ENCODE measurements at places on chromosomes 5 and 9. TPM values are rescaled to one million over a fixed set of nuclear protein-coding genes. Genes with fewer than 3 reads are reported as not detected.

GRCh38 chr9:95770653-95771131, 104.8 kb upstream of the ERCC6L2 start:
- H3K36me3 ChIP-seq, result no peaks in the 10 kb centered on the region
- no peak overlapping the region for H3K27ac ChIP-seq
- no peak for DNase-seq
- no peaks in the 10 kb centered on the region for H3K4me1 ChIP-seq
- no peak overlapping the region for H3K4me3 ChIP-seq

GRCh38 chr5:13580058-13580457, 364.4 kb downstream of the DNAH5 start:
- no peaks in the 10 kb centered on the region for H3K4me1 ChIP-seq
- H3K27ac ChIP-seq, result no peak overlapping the region
- no peaks in the 10 kb centered on the region for H3K36me3 ChIP-seq
- DNase-seq, result no peak
- no peak overlapping the region for H3K4me3 ChIP-seq

DNA sequence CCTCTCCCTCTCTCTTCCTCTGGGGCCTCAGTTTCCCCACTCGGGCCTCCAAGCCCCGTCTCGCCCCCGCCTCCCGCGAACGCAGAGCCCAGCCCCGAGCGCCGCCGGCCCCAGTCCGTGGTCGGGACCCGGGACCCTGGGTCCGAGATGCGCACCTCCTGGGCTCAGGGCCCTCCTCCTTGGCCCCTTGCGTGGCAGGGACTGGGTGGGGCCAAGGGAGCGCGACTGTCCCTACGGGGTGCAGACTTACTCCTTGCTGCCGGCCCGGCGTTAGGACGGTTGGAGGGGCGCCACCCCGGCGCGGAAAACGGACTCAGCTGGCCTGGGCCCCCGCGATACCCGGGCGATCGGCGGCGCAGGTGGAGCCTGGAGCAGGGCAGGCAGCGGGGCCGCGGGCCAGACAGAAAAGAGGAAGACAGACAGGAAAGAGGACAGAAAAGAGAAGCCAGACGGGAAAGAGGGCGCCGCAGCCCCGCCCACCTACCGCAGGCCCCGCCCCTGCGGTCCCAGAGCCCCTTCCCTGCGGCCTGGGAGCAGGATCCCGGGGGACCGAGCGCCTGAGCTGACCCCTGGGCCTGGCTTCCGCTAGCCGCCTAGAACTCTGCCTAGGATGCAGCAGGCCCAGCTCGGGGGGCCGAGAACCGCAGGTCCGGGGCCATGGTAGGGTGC, at the start of gene GBGT1:
Gene GBGT1 (minus strand): TSS at position 411 of the 669 bp plus-strand sequence. CDS start 1,502 bp downstream, outside the sequence.
- no peak within 1 kb of the TSS for H3K4me3 ChIP-seq
- peaks cover 12% of the 10 kb centered on the region for H3K27me3 ChIP-seq
- H3K27ac ChIP-seq, result no peak within 1 kb of the TSS
- H3K4me1 ChIP-seq, result no peaks in the 10 kb centered on the region
- no peaks in the 10 kb centered on the region for H3K36me3 ChIP-seq
- DNase-seq, result peak; percentile 41

DNA sequence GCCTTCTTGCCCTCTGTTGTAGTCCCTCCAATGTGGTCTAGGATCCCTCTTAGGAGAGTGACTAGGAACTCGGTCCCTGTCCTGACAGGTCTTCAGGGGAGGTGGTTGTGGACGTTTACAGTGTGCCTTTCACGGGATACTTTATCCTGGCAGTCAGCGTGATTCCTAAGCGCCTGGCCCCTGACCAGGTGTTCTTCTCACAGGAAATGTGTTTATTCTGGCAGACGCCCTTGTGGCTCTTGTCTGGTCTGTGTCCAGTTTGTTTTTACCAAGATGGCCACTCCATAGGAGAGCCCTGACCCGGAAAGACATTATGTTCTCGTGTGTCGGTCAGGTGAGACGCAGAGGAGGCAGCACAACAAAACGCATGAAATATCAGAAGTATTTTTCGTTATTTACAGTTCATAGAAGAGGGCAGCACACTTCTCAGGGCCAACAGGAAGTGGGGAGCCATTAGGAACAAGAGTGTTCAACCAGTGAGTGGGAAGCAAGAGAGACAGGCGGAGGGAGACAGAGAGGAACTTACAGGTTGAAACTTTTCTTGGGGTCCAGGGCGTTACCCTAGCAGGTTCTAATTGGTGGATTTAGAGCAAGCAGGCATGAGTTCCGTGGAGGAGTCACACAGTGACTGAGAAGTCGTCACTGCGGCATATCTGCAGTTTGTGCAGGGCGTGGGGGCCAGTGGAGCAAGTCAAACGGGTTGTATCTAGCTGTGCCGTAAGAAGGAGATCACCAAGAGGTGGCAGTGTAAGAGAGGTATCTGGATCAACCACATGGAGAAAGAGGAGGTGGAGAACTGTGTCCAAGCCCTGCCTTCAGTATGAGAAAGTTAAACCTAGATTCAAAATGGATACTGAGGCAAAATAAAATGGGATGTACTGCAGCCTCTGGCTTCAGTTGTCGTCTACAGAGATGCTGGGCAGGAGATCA, 412.9 kb downstream of the ZSWIM6 start:
- no peak overlapping the region for H3K27ac ChIP-seq
- peaks cover 13% of the 10 kb centered on the region for H3K27me3 ChIP-seq
- no peak overlapping the region for H3K4me3 ChIP-seq
- H3K36me3 ChIP-seq, result no peaks in the 10 kb centered on the region
- peak; percentile 2 for DNase-seq
- no peaks in the 10 kb centered on the region for H3K4me1 ChIP-seq

DNA sequence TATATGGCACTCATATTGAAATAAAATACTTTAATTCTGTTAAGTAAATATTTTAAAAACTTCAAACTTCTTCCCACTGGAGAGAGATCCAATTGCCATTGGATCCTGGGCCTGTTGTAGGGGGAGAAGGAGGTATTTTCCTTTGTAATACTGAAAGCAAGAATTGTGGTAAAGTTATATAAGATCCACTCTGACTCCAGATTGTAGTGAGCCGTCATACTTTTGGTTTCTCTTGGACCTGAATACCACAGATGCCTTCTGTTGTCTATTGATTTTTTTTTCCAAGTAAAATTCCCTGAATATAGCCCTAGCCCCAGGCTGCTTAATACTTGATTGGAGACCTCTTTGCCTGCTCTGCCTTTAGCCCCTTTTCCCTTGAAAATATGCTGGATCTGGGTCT, 86.9 kb downstream of the ATG10 start:
- H3K27me3 ChIP-seq, result no peaks in the 10 kb centered on the region
- no peaks in the 10 kb centered on the region for H3K36me3 ChIP-seq
- no peak overlapping the region for H3K27ac ChIP-seq
- no peak for DNase-seq
- H3K4me1 ChIP-seq, result no peaks in the 10 kb centered on the region

DNA sequence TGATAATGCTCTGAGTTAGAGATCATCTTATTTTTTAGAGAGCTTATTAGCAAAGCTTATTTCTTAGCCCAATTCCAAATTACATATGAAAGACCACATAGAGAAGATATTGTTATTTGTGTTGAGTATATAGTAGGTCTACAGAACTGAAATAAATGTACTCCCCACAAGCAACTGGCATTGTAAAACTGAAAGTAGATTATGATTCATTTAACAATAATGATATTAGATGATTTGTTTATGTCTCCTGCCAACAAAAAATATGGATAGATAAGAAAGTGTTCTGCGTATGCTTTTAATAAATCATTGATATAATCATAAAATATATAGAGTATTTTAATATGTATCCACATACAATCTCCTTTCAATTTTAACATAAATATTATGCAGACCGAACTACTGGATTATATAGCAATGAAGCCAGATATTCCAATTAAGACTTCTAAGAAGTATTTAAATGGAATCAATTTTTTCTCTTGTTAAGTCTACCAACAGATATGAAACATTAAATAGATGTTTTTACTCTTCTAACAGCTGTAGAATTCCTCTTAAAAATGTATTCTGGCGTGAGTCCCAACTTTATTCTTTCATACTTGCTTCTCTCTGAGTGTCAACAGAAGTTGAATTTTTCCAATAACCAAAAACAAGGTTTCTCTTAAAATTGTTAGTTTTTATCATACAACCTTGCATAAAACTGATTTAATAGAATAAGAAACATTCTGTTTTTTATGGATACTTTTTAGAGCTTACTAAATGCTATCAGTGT, 15.6 kb upstream of the DAB2 start:
- H3K27me3 ChIP-seq, result no peaks in the 10 kb centered on the region
- no peak for DNase-seq
- H3K4me3 ChIP-seq, result no peak overlapping the region
- H3K4me1 ChIP-seq, result no peaks in the 10 kb centered on the region

DNA sequence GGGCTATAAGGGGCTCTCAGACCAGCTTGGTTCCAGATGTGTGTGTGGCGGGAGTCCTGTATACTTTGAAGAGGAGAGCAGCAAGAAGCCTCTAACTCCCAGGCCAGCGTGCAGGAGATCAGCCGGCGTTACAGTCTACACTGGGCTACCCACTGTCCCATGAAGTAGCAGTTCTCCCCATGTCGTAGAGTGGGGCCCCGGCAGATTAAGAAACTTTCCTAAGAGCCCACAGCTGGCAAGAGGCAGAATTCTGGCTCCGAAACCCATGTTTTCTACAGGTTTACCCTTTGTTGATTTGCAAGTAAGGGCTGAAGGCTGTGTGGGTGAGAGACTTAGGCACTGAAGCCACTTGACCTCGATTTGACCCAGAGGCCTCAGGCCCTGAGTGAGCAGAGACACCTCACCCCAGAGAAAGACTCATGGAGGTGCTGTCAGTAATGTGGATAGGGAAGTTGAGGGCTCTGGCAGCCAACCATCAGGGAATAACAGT, 881 bp upstream of the B4GALT1 start:
- no peaks in the 10 kb centered on the region for H3K27me3 ChIP-seq
- H3K36me3 ChIP-seq, result 0 out of 2 replicates have a peak, but pooled peaks cover 3% of the 10 kb centered on the region
- no peak for DNase-seq
- H3K4me3 ChIP-seq, result peak overlapping the region; percentile 50

- DNase-seq, result peak; percentile 38
- H3K4me3 ChIP-seq, result peak overlapping the region; percentile 87
- no peaks in the 10 kb centered on the region for H3K27me3 ChIP-seq
- peaks cover 33% of the 10 kb centered on the region for H3K4me1 ChIP-seq
These were observed 652 bp upstream of the TMEM161B start for GRCh38 chr5:88269222-88269771.

DNA sequence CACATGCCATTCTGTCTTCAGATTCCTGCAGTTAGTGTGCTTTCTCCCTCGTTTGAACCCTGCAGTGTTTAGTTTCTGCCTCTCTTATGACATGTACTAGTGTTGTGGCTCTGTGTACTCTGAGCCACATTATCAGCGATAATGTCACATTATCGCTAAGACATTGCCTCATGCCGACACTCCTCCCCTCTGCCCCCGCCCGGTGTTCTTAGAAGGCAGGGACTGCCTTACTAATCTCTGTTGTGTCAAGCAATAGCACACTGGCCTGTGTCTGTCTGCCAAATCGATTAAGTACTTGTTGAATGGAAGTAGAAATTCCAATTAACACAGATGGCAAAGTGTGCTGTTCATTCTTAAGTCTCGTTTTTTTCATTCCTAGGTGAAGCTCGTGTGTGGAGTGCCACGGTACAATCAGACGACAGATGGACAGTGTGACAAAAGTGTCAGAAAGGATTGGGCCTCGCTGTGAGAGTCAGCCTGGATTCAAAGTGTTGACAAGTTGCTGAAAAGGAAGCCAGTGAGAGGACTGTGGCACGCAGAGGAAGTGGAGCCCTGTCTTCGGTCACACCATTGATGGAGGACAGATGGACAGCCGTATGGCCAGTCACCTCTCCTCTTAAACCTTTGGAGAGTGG, 10.5 kb downstream of the PIK3R1 start:
- DNase-seq, result no peak
- no peaks in the 10 kb centered on the region for H3K36me3 ChIP-seq
- no peaks in the 10 kb centered on the region for H3K27me3 ChIP-seq
- no peak overlapping the region for H3K27ac ChIP-seq

- peak; percentile 56 for DNase-seq
- H3K27ac ChIP-seq, result no peak overlapping the region
- peaks cover 7% of the 10 kb centered on the region for H3K4me1 ChIP-seq
- no peaks in the 10 kb centered on the region for H3K27me3 ChIP-seq
These were observed 46.1 kb upstream of the ZBED3 start for GRCh38 chr5:77133061-77133758.

- no peaks in the 10 kb centered on the region for H3K4me1 ChIP-seq
- H3K36me3 ChIP-seq, result no peaks in the 10 kb centered on the region
- DNase-seq, result no peak
These were observed 2.3 kb downstream of the PLEKHG4B start for GRCh38 chr5:94113-94892.

DNA sequence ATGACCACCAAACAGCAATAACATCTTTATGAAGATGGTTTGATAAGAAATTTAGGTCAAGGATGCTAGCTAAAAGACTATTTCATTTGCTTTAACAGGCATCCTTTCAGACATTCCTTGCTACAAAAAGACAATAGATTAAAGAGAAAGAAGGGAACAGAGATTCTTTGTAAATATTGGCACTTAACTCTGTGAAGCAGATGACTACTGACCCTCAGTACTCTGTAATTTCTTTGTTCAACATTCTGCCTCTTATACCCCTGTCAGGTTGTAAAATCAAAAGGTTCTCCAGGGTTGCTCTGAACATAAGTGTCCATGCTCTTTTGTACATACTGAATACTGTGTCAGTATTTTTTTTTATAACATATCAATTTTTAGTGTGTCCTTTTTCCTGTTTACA, 610.6 kb upstream of the GRAMD2B start:
- DNase-seq, result no peak
- H3K4me3 ChIP-seq, result no peak overlapping the region
- H3K27me3 ChIP-seq, result no peaks in the 10 kb centered on the region
- no peaks in the 10 kb centered on the region for H3K4me1 ChIP-seq
- H3K36me3 ChIP-seq, result no peaks in the 10 kb centered on the region
- no peak overlapping the region for H3K27ac ChIP-seq

DNA sequence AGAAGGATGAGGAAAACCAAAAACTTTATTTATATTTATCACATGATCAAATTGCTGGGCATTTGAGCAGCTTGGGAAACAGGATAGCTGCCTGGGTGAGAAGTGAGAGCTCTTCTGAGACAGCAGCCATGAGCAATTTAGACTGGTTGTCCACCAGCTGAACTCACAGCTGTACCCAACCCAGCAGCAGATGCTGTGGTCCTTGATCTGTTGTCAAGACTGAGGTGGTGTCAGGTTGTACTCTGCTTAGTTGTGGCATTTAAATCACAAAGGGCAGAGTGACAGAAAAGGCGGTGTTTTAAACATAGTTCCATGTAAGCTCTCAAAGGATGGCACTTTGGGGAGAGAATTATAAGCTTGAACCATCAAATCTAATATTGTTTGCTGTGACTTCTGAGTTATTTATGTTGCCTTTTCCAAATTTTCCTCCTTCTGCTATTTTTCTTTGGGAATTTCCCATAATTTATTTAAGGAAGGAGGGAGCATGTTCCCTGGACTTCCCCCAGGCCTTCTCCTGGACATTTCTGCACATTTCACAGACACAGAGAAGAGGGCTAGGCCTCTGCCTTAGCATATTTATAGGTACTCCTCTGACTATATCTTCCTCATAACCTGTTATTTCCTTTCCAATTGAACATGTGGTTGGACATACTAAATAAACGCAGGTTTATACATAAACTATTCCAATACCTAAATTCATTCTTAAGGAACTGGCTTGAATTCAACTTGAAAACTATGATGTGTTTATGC, 117.7 kb upstream of the FER start:
- no peaks in the 10 kb centered on the region for H3K4me1 ChIP-seq
- H3K27me3 ChIP-seq, result no peaks in the 10 kb centered on the region
- H3K27ac ChIP-seq, result no peak overlapping the region
- H3K36me3 ChIP-seq, result no peaks in the 10 kb centered on the region

- no peak for DNase-seq
- no peaks in the 10 kb centered on the region for H3K4me1 ChIP-seq
- H3K36me3 ChIP-seq, result no peaks in the 10 kb centered on the region
- peaks cover 83% of the 10 kb centered on the region for H3K27me3 ChIP-seq
- H3K4me3 ChIP-seq, result no peak overlapping the region
These were observed 52.0 kb downstream of the CFAP77 start for GRCh38 chr9:132461971-132462370.

PCDHGA11 gene
- 0.22 TPM for total RNA-seq

ASPN gene
- not detected for total RNA-seq

ZNF462 gene
- total RNA-seq, result 3.2 TPM

TAS2R1 gene
- not detected for total RNA-seq
